RKO (cell line): ENCODE measurements at places on chromosomes 16 and 17.

DNA sequence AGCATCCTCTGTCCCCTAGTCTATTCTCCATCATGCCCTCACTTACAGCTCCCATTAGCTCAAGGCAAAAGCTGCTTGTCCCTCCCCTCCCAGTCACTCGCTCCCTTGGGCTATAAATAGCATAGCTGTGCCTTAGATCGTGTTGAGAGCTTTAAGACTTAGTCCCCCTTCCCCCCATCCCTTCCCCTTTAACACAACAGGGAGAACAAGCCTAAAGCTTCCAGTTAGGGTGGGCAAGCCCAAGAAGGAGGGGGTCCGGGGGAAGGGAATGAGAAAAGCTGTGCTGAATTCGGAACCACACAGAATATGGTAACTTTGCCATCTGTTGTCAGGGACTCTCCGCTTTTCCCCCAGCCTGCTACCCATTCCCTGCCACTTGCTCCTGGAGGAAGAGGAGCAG lies 4.9 kb upstream of the HIGD1B start:
- DNase-seq = no peak

DNA sequence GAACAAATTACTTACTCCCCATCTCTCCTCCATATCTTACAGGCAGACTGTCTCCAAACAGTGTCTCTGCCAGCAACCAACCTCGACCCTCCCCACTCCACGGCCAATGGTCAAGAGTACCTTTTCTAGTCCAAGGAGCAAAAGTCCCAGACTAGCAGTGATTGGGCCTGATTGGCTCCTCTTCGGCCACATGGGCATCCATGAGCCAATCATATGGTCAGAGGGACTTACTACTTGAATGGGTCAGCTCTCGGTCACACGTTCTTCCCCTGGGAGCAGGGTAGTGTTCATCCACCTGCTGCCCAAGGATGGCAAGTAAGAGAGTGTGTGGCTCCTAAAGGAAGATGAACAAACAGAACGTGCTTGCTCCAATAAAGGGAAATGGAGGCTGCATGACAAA lies 84.6 kb downstream of the C16orf78 start:
- DNase-seq = no peak

DNA sequence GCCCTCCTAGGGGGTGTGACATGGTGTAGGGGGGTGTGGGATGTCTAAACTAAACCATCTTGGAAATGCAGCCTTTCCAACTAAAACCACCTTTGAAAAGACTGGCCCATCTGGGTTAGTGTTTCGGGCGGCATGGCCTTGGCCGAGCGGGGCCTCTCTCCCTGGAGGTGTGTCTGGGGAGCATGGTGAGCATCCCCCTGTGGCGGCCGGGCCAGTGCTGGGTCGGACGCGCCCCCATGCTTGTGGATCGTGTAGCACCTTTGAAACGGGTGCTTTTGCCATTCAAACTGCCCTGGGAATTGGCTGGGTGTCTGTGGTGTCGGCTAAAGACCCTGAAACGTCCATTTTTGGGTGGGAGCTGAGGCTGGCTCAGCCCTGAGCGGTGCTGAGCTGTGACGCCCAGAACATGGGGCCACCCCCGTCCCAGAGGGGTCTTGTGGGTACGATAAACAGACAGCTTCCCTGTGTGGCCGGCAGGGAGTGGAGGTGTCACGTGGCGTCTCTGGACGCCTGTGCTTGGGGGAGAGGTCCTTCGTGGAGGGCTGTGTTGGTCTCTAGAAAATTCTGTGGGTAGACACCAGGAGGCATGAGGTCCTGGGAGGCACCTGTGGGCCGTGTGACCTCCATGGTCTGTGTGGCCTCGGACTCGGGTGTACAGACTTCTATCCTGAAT lies 6.3 kb downstream of the METRNL start:
- no peak for DNase-seq

DNA sequence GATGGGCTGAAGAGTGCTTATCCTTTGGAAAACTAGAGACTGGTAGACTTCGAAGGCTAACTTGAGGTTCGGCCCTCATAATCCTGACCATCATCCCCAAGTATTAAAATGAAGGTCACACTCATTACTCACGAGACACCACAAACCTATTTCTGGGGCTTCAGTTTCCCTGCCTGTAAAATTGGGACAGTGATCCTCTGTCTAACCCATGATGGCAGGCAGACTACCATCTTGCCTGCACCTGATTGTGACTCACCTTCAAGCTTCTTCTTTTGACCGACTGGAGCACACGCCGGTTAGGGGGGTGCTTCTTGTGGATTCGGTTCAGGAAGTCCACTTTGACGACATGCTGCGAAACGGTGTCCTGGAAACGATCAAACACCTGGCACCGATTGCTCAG lies 14.2 kb upstream of the DHRS13 start:
- no peak for DNase-seq

DNA sequence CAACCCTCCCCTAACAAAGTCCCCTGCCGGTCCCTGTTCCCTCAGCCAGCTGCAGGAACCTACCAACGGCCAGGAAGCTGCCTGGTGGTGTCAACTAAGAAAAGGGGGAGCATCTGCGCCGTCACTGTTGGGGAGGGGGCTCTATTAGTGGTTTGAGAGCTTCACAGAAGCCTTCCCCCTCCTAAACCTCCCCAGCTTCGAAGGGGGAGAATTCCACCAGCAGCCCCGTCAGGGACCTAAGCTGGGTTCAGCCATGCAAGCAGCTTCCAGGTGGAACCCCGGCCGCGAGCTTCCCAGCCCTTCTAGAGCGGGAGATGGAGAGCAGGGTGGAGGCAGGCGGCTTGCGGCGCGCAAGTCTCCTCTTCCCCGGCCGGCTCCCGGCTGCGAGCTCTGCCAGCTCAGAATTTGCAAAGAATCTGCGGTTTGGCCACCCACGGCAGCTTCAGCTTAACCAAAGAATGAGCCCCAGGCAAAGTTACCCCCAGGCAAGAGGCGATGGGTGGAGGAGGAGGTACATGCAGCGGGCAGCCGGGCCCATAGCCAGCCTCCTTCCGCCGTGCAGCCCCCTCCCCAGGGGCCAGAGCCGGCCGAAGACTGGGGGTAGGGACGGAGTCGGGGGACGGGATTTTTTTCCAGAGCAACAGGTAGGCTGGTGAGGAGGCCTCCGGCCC lies 33.7 kb downstream of the DDX19A start:
- peak; percentile 82 for DNase-seq

- DNase-seq = no peak
These were observed 96.5 kb downstream of the GOSR1 start for GRCh38 chr17:30573603-30574175.

DNA sequence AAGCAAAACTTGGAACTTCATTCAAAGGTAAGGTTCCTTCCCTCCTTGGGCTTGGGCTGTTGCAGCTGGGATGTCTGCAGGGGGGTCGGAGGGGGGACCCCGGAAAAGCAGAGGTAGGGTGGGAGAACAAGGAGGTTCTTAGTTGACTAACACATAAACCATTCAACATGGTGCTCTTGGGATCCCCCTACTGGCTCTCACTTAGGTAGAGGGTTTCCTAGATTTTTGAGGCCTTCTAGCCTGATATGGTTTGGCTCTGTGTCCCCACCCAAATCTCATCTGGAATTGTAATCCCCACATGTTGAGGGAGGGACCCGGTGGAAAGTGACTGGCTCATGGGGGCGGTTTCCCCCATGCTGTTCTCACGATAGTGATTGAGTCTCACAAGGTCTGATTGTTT lies 93.9 kb downstream of the RGS9 start:
- DNase-seq = no peak

DNA sequence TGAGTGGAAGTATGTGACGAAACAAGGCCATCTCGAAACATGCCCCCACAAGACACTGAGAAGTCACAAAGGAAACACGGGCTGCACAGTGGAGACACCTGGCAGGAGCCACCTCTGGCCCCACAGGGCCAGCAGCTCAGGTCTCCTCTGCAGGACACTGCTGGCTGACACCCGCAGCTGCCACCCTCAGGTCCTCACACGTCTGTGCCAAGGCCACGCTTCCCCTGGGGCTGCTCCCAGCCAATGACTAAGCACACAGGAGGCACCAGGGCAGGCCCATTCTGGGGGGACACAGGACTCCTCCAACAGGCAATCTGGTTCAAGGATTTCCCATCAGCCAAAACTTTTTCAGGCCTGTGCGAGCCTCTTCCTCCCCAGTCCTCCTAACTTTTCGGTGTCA lies 36.4 kb downstream of the MBTPS1 start:
- no peak for DNase-seq

- peak; percentile 66 for DNase-seq
These were observed 19.2 kb downstream of the PLXDC1 start for GRCh38 chr17:39132192-39132610.

- DNase-seq = no peak
These were observed 44.6 kb downstream of the RBFOX1 start for GRCh38 chr16:7377231-7377630.

DNA sequence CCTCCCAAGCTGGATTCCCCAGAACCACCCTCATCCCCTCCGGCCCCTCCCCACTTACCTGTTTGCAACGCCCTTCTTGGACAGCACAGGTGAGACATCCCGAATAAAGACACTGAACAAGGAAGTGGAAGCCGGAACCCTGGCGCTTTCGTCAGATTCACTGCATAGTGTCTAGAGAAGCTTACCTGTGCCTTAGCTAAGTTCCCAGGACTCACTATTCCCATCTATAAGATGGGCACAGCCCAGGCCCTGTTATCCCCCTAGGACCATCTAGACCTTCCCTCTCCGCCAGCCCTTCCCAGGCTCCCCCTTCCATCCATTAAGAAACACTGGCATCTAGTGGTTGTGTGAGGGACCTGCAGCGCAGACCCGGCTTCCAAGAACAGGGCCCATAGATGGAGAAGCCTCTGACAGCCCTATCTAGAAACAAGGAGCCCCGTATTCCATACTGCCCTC lies 26.9 kb upstream of the RPL38 start:
- DNase-seq = peak; percentile 61

DNA sequence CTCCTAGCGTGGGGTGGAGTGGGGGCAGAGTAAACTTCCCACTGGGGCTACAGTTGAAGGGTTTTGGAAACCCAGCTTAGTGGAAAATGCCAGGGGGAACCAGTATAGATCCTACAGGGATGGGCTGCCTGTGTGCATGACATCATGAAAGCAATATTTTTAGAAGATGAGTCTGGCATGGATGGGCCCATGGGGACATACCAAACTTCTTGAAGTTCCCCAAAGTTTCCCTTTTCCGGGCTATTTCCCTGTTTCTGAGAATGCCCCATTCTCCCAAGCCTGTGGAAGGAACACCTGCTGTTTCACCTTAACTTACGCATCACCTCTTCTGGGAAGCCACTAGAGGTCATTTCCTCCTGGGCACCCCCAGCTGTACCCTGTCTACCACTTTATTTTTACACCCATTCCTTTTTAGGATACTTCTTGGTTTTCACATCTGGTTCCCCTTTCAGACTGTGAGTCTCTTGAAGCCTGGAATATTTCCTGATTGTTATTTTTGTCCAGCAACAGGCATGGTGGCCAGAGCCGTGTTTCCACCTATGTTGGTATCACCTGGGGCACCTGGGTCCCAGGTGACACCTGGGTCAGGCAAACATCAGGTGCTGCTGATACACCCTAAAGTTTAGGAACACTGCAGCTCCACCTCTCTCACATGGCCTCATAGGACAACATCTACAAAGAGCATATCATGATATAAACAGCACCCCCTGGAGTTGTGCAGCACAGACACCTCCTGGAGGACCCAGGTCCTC lies 9.8 kb downstream of the SOCS3 start:
- DNase-seq = no peak

- DNase-seq = peak; percentile 64
These were observed 14.4 kb upstream of the CBX8 start for GRCh38 chr17:79811011-79811867.

DNA sequence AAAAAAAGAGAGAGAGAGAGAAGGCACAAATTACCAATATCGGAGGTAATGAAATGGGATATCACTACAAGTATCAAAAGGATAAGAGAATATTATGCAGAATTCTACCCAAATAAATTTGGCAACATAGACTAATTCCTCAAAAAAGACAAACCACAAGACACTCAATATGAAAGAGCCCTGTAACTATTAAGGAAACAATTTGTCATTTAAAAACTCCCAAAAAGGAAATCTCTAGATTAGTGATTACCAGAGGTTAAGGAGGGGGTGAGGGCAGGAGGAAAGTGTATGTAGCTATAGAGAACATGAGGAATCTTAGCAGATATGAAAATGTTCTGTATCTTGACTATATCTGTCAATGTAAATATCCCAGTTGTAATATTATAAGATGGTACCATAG lies 54.0 kb downstream of the CFDP1 start:
- DNase-seq = no peak

DNA sequence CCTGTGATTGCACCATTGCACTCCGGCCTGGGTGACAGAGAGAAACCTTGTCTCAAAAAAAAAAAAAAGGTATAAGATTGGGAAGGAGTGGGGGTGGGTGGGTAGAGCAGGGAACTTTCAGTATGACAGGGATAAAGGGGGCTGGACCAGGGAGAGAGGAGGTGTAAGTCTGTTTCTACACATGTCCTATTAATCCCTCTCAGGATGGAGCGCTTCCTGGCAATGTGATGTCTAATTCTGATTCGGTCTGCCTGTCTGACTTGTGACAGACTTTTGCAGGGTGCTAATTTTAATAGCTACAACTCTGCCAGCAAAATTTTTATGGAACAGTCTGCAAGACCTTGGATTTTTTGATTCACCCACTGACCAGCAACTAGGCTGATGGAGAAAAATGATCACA lies 53.8 kb upstream of the SLC25A19 start:
- DNase-seq = no peak

- no peak for DNase-seq
These were observed 228.2 kb upstream of the GSE1 start for GRCh38 chr16:85384833-85385462.

DNA sequence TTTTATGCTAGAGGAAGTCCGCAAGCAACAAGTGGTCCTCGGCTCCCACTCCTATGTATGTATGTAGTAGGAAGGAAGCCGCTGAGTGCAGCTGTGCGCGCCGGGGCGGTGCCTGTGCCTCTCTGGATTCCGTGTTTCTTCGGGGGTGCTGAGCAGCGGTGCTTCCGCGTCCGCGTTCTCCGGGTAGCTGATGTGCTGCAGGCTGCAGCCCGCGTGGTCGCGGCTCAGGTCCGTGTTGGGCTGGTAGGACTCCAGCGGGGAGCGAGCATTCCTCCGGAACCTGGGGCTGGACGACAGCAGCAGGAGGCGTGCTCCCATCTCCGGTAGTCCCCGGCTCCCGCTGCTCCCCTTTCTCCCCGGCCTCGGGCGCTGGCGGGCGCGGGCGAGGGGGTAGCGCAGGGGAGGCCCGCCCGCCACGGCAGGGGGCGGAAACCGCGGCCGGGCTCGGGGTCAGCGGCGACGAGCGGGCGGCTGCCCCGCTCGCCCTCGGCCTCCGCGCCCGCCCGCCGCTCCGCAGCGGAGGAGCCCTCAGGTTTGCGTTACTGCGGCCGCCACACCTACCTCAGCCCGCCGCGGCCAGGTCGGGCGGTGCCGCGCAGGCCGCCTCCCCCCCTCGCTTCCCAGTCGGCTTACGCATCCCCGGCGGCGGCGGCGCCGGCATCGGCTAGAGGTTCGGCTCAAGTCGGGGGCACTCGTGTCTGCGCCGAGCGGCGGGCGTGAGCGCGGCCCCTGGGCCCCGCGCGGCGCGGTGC lies 487 bp downstream of the C17orf67 start:
- peak; percentile 83 for DNase-seq

- no peak for DNase-seq
These were observed 23.4 kb downstream of the RBL2 start for GRCh38 chr16:53457670-53458069.

- DNase-seq = no peak
These were observed 203.4 kb downstream of the CCDC182 start for GRCh38 chr17:57541472-57542394.
